ENCODE measurements at places on chromosomes 16 and 17.

GRCh38 chr17:76611758-76612157 is 26.1 kb upstream of the ST6GALNAC2 start:
- no peak for DNase-seq

GRCh38 chr16:1991135-1991551 is 1.4 kb downstream of the SYNGR3 start:
- no peak for DNase-seq

DNA sequence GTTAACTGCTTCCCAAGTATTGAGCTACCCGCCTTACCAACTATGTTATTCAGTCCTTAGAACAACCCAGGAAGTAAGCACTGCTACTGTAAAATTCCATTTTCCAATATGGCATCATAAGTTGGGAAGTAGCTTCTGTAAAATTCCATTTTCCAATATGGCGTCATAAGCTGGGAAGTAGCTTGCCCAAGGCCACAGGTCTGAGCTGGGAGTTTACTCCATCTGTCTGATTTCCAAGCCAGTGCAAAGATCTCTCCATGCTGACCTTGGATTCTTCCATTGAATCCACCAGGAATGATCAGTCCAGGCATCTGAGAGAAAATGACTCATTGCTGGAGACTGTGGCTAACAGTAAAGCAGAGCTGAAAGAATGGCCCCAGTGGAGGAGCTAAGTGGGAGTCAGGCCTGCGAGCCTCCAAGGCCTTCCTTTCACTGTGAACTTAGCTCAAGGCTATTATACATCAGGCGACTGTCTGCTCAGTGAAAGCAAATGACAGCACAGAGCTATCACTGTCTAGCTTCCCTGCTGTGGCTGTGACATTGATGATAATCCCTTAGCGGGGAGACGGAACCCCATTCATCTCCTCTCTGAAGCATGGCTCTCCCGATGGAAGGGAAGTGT is 430.4 kb downstream of the HAPSTR1 start:
- no peak for DNase-seq

- DNase-seq = no peak
Measured at GRCh38 chr16:86892509-86892908, 314.2 kb downstream of the FOXL1 start.

GRCh38 chr16:55444754-55445485 is 34.1 kb upstream of the MMP2 start:
- no peak for DNase-seq

GRCh38 chr17:21282231-21282630 is 2.3 kb upstream of the MAP2K3 start:
- peak; percentile 89 for DNase-seq

DNA sequence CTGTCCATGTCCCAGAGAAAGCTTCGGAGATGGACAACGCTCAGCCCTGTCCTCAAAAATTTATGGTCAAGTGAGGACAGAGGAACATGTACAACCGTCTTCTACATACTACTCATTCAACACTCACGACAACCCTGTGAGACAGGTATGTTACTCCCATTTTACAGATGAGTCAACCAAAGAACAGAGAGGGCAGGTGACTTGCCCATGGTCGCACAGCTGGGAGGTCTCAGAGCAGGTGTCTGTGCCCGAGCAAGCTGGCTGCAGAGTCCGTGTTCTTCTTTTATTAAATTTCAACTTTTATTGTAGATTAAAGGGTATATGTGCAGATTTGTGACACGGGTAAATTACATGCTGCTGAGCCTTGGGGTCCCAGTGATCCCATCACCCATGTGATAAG is 5.8 kb upstream of the WFDC1 start:
- no peak for DNase-seq

DNA sequence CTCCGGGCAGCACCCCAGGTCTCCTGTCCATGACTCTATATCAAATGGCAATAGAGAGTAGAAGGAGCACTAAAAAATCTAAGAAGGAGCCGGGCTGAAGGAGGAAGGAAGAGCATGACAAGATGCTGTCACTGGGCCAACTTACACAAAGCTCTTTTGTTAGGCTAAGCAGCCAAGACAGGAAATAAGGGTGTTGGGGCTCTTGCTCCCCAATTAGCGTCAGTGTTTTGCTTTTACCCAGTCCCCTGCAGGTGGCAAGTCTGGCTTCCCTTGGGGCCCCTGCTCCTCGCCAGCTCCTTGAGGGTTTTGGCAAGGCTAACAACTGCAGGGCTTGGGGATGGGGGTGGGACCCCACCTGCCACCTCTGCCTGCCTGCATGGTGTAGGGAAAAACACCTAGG is 120.5 kb downstream of the CCT6B start:
- no peak for DNase-seq

DNA sequence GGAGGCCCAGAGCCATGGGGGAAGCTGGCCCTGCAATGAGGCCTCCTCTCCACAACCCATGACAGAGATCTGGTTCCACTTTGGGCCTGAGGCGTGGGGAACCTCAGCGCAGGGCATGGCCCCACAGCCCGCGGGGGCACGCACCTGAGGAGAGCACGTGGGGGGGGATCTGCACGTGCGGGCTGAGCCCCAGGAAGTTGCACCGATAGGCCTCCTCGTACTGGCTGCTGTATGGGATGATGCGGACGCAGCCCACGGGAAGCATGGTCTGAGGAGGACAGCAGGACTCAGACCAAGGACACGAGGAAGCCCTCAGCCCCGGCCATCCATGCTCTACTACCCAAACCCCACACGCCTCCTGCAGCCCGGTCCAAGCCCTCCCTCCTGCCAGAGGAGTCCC is 10.1 kb upstream of the PLD6 start:
- no peak for DNase-seq

DNA sequence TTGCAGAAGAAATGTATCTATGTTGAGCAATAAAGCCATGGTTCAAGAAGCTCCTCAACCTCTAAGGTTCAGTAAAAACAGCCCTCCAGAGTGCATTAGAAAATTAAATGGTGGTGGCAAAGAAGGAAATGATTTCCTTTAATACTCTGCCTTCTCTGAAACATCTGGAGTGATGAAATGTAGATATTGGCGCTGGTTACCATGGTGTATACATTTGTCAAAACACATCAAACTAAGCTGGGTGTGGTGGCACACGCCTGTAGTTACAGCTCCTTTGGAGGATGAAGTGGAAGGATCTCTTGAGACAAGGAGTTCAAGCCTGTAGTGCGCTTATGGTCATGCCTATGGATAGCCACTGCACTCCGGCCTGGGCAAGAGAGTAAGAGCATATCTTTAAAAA is 6.0 kb downstream of the CAPNS2 start:
- no peak for DNase-seq

DNA sequence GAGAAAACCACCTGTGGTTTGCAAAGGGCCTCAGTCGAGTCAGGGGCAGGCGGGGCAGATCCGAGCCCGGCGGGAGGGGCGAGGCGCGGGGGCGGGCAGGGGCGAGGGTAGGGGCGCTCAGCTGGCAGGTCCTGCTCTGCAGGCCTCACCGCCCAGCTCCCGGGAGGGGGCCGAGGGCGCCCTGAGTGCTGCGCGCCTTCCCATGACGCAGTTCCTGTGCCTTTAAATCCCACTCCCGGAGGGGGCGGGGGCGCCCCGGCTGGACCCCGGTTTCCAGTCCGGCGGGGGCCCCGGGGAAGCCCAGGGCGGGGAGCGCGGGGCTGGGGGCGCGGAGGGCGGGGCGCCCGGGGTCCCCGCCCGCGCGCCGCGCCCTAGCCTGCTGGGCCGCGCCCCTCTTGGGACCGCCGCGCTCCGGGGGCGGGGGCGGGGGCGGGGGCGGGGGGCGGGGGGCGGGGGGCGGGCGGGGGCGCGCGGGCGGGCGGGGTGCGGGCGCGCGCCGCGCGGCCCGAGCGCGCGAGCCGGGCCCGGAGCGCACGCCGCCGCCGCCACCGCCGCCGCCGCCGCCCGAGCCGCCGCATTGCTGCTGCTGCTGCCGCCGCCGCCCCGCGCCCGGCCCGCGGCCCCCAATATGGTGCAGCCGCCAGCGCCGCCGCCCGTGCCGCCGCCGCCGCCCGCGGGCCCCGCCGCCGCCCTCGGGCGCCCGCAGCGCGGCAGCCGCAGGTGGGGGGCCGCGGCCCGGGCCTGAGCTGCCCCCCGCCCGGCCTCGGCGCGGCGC is at the start of gene JPH3:
Gene JPH3 (plus strand): TSS at position 508 of the 775 bp plus-strand sequence. CDS start 639 bp downstream, outside the sequence.
- DNase-seq = no peak

- DNase-seq = peak; percentile 80
Measured at GRCh38 chr16:88558457-88559442, 11.5 kb upstream of the ZC3H18 start.

- no peak for DNase-seq
Measured at GRCh38 chr16:11203111-11203623, 52.8 kb downstream of the SOCS1 start.

Measured in H4 (cell line).